Omental fat pad (tissue), 4 donors: ENCODE measurements at places on chromosomes 7 and 10. TPM values are rescaled to one million over a fixed set of nuclear protein-coding genes. Genes with fewer than 3 reads are reported as not detected.

CHCHD2 gene
- 301 TPM for total RNA-seq

HKDC1 gene
- total RNA-seq: not detected

ADD3 gene
- 158 TPM for total RNA-seq

PDK4 gene
- 582 TPM for total RNA-seq

ASAH2 gene
- total RNA-seq: 0.37 TPM

EN2 gene
- total RNA-seq: 0.12 TPM

NCF1 gene
- total RNA-seq: 2.4 TPM

NEUROD6 gene
- not detected for total RNA-seq

NSUN6 gene
- 17.8 TPM for total RNA-seq

FBXO24 gene
- total RNA-seq: not detected

CHRM2 gene
- 0.09 TPM for total RNA-seq

PILRA gene
- 36.9 TPM for total RNA-seq

CYP3A7 gene
- total RNA-seq: 0.56 TPM

GARIN1A gene
- 2.8 TPM for total RNA-seq

TACC2 gene
- 26.3 TPM for total RNA-seq

AGR3 gene
- total RNA-seq: not detected

CCT6A gene
- total RNA-seq: 68.9 TPM

IFIT1 gene
- 13.7 TPM for total RNA-seq

THSD7A gene
- 3.9 TPM for total RNA-seq

GIMAP7 gene
- 30.3 TPM for total RNA-seq

COL1A2 gene
- 361 TPM for total RNA-seq

GPR158 gene
- 0.32 TPM for total RNA-seq

NAMPT gene
- 668 TPM for total RNA-seq

CHST3 gene
- total RNA-seq: 54.2 TPM

CRYGN gene
- total RNA-seq: 1.0 TPM

ZKSCAN1 gene
- 30.3 TPM for total RNA-seq
